ENCODE measurements at places on chromosomes 13 and 19. TPM values are rescaled to one million over a fixed set of nuclear protein-coding genes. Genes with fewer than 3 reads are reported as not detected.

LHB gene
- total RNA-seq = not detected

- peak overlapping the region; percentile 99 for H3K27ac ChIP-seq
- H3K4me1 ChIP-seq = peaks cover 30% of the 10 kb centered on the region
- H3K27me3 ChIP-seq = no peaks in the 10 kb centered on the region
- peak overlapping the region; percentile 87 for H3K4me3 ChIP-seq
These were observed 1.4 kb downstream of the TDRD3 start for GRCh38 chr13:60398379-60398891.

MAP2K2 gene
- 80.9 TPM for total RNA-seq

DNA sequence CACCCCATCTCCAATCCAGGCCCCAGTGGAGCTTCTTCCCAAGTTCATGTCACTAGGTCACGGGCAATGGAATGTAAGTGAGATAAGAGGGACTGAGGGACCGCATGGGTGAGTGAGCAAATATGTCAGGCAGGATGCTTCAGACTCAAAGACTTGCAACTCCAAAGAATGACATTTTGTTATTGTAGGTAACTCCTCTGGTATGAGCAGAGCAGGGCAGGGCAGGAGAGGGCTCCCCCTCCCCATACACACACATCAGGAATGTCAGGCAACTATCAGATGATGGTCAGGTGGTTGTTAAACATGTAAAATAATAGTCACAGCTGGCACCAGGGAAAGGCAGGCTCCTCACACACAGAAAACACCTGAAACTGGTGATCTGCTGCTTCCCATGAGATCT is 10.6 kb downstream of the ERVV-2 start:
- DNase-seq = peak; percentile 19
- no peak overlapping the region for H3K4me3 ChIP-seq
- H3K27me3 ChIP-seq = no peaks in the 10 kb centered on the region
- no peaks in the 10 kb centered on the region for H3K4me1 ChIP-seq
- no peak overlapping the region for H3K27ac ChIP-seq

GRCh38 chr19:34961775-34962686 is 2.0 kb downstream of the ZNF792 start:
- peaks cover 50% of the 10 kb centered on the region for H3K4me1 ChIP-seq
- DNase-seq = peak; percentile 86
- peaks cover 23% of the 10 kb centered on the region for H3K36me3 ChIP-seq
- H3K27me3 ChIP-seq = no peaks in the 10 kb centered on the region
- H3K4me3 ChIP-seq = peak overlapping the region; percentile 87

DNA sequence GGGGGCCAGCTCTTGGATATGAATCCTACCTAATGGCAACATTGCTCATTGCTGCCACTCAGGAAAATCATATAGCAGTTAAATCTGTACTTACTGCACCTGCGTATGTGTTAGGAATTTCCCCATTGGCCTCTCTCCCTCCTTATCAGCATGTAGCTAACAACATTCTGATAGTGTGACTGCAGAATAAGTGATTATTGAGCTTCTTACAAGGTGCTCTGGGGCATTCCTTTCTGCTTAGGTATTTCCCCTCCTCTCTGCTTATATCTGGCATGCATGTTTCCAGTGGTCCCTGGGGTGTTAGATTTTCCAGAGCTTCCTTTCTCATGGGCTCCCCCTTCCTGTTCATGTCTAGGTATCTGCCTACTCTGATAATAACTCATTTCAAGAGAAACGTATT is 414.1 kb upstream of the SLITRK1 start:
- DNase-seq = no peak
- no peak overlapping the region for H3K4me3 ChIP-seq
- no peaks in the 10 kb centered on the region for H3K36me3 ChIP-seq
- no peaks in the 10 kb centered on the region for H3K4me1 ChIP-seq
- H3K27ac ChIP-seq = no peak overlapping the region
- H3K27me3 ChIP-seq = no peaks in the 10 kb centered on the region

DNA sequence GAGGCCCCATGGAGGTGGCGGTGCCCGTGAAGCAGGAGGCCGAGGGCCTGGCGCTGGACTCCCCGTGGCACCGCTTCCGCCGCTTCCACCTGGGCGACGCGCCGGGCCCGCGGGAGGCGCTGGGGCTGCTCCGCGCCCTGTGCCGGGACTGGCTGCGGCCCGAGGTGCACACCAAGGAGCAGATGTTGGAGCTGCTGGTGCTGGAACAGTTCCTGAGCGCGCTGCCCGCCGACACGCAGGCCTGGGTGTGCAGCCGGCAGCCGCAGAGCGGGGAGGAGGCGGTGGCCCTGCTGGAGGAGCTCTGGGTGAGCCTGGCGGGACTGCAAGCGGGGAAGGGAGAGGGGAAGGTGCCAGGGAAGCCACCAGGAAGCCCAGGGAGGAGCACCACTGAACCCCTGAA is 5.8 kb downstream of the ZNF444 start:
- H3K4me3 ChIP-seq = no peak overlapping the region
- no peak for DNase-seq
- peaks cover 8% of the 10 kb centered on the region for H3K36me3 ChIP-seq
- H3K27ac ChIP-seq = no peak overlapping the region
- H3K27me3 ChIP-seq = no peaks in the 10 kb centered on the region
- H3K4me1 ChIP-seq = peaks cover 43% of the 10 kb centered on the region

PPP1R13L gene
- total RNA-seq = 1.6 TPM

SPINT2 gene
- total RNA-seq = 0.31 TPM

DNA sequence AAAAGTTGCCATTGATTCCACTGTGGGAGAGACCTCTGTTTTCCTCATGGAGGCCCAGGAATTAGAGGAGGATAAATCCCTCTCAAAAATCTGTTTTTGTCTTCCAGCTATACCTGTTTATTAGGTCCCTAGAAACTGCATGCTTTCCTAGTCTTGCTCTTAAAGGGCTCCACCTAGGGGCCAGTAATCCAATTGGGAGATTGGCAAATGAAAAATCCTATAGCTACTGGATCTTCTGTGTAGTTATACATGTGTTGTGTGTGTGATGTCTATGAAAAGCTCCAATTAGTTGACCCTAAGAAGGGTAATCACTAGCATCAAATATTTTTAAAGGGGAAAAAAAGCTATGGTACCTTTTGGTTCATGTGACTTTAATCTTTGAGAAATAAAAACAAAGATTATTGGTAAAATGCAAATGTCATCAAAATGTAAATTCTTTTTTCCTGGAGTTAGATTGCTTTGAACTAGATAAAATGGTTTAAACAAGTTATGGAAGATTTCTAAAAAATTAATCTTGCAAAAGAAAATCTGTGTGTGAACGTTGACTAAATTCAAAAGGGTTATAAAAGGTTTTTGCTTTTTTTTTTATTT is 63.4 kb upstream of the C1QTNF9B start:
- H3K27me3 ChIP-seq = peaks cover 11% of the 10 kb centered on the region
- H3K36me3 ChIP-seq = no peaks in the 10 kb centered on the region
- H3K27ac ChIP-seq = no peak overlapping the region
- H3K4me1 ChIP-seq = no peaks in the 10 kb centered on the region
- DNase-seq = peak; percentile 30
- no peak overlapping the region for H3K4me3 ChIP-seq

ZNF223 gene
- 4.8 TPM for total RNA-seq

DNA sequence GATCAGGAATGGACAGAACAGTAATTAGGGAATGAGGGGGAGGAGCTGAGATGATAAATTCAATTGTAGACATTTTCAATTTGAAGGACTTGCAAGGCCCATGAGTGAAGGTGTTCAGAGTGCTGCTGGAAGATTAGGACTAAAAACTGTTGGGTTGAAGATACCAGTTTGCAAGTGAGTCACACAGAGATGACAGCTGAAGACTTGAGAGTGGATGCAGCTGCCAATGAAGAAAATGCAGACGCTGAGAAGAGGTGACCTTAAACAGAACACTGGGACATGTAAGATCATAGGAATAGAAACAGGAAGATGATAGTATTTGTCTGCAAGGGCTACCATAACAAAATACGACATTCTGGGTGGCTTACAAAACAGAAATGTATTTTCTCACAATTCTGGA is 1716.5 kb upstream of the SLC10A2 start:
- H3K4me1 ChIP-seq = no peaks in the 10 kb centered on the region
- no peaks in the 10 kb centered on the region for H3K36me3 ChIP-seq
- no peaks in the 10 kb centered on the region for H3K27me3 ChIP-seq
- H3K27ac ChIP-seq = no peak overlapping the region
- no peak for DNase-seq
- H3K4me3 ChIP-seq = no peak overlapping the region

ABCC4 gene
- total RNA-seq = 11.3 TPM

DNA sequence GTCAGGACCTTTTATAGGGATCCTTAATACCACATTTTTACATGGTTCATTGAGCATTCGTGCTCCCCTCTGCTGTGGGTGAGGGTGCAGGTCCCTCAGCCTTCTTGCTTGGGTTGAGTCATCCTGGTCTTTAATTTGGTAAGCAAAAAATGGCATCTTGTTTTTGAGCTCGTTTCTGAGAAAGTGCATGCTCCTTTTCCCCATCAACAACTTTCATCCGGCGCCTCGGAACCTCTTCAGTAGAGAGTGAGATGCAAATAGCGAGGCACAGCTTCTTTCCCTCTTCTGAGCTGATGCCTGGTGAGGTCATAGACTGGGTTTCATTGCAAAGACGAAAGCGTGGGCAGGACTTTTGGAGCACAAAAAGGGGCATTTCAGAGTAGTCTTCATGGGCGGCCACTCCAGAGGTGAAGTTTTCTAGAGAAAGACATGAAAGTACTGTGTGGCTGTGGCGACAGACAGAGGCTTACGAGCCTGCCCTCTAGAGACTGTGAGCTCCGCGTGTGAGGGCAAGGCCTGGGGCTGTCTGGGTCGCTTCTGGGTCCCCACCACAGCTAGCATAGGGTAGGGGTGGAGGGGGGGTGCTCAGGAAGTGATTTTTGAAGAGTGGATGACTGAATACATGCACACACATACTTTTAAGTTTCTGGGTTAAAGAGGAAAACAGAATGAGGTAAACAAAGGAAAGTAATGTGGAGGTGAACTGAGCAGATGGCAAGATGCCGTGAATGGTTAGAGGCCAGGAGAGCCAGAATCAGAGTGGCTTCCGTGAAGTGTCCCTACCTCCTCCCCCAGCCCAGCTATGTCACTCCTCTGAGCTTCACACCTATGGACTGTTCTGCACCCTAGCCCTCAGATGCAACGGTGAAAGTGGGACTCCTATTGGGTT is 44.3 kb downstream of the BBC3 start:
- H3K4me3 ChIP-seq = no peak overlapping the region
- H3K36me3 ChIP-seq = peaks cover 9% of the 10 kb centered on the region
- no peaks in the 10 kb centered on the region for H3K27me3 ChIP-seq
- H3K4me1 ChIP-seq = peaks cover 65% of the 10 kb centered on the region
- no peak for DNase-seq

DNA sequence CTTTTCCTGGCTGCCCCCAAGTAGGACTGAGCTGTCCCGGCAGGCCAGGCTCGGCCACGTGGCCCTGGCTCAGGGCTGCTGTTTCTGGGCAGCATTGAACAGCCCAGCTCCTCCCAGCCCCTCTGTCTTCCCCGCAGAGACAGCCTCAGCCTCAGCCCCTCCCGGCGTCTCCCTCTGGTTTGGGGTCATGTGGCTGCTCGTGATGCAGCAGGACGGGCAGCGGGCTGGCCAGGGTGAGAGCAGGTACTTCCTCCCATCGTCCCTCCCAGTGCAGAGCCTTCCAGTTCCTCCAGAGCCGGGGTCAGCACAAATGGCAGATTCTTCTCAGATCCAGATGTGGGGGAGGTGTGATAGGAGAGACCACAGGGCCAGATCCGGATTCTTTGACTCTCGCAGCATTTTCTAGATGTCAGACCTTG is 114.6 kb downstream of the KDM4B start:
- H3K36me3 ChIP-seq = peaks cover 19% of the 10 kb centered on the region
- H3K27me3 ChIP-seq = no peaks in the 10 kb centered on the region
- H3K4me3 ChIP-seq = no peak overlapping the region
- H3K27ac ChIP-seq = no peak overlapping the region
- DNase-seq = no peak

DNA sequence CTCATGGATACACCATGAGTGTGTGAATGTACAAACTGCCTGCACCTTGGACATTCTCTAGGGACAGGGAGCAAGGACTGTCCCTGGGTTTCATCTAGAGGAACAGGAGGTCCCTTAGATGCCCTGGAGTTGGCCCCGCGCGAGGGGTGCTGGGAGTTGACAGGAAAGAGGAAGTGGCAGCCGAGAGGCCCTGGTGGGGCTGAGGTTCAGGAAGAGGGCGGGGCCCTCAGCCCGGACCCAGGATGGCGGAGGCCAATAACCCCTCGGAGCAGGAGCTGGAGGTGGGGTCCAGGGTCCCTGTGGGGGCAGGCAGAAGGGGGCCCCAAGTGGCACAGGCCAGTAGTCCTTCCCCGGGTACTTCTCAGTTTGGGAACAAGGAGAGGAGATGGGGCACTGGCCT is 6.9 kb downstream of the PKN1 start:
- no peaks in the 10 kb centered on the region for H3K27me3 ChIP-seq
- no peak overlapping the region for H3K27ac ChIP-seq
- no peak for DNase-seq

HMG20B gene
- 29.2 TPM for total RNA-seq

DNA sequence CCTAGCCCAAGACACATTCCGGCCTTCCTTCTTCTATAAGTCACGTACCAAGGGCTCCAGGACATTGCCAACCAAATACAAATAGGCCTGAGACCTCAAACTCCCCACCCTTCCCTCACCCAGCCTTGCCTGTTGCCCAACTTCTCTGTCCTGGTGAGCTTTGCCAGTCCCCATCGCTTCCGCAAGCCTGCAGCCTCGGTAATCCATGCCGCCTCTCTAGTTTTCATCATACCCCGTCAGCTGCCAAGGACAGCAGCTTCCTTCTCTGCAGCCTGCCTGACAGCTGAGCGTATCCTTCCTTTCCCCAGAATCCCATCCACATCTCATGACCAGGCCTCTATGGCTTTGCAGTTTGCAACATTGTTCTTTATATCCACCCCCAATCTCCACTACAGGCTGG is 36.6 kb upstream of the POMP start:
- no peak overlapping the region for H3K27ac ChIP-seq
- no peaks in the 10 kb centered on the region for H3K27me3 ChIP-seq
- DNase-seq = no peak
- no peak overlapping the region for H3K4me3 ChIP-seq

GRCh38 chr19:29479941-29480340 is 45.9 kb upstream of the VSTM2B start:
- no peaks in the 10 kb centered on the region for H3K4me1 ChIP-seq
- DNase-seq = no peak
- no peak overlapping the region for H3K4me3 ChIP-seq
- H3K27ac ChIP-seq = no peak overlapping the region
- H3K27me3 ChIP-seq = peaks cover 7% of the 10 kb centered on the region
- no peaks in the 10 kb centered on the region for H3K36me3 ChIP-seq

GRCh38 chr13:51832471-51833152 is 12.4 kb downstream of the TMEM272 start:
- H3K4me3 ChIP-seq = no peak overlapping the region
- H3K4me1 ChIP-seq = no peaks in the 10 kb centered on the region
- H3K27ac ChIP-seq = no peak overlapping the region
- no peaks in the 10 kb centered on the region for H3K36me3 ChIP-seq

SIGLEC5 gene
- total RNA-seq = not detected

DNA sequence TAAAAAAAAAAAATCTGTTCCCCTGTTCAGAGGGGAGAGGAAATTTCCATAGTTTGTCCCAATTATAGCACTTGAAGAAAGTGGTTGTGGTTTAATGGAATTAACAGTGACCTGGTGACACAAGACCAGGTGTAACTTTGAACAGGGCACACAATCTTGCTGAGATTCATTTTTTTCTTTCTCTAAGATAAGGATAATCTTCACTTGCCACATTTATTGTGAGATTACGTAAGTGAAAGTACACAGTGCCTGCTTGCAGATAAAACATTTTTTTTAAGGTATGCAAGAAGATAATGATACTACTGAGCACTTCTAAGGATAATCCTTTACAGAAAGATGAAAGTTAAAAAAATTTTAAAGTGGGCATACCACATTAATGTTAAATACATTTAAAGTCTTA is 448.1 kb downstream of the DIAPH3 start:
- peaks cover 32% of the 10 kb centered on the region for H3K4me1 ChIP-seq
- no peaks in the 10 kb centered on the region for H3K36me3 ChIP-seq
- no peak for DNase-seq
- no peak overlapping the region for H3K27ac ChIP-seq
- H3K4me3 ChIP-seq = no peak overlapping the region

ZNF682 gene
- total RNA-seq = 7.2 TPM

ZNF723 gene
- total RNA-seq = not detected
